AG09309 (cell line): ENCODE measurements at places on chromosomes 1 and 21.

GRCh38 chr1:54859700-54860391 lies 27.1 kb downstream of the DHCR24 start:
- DNase-seq: no peak

DNA sequence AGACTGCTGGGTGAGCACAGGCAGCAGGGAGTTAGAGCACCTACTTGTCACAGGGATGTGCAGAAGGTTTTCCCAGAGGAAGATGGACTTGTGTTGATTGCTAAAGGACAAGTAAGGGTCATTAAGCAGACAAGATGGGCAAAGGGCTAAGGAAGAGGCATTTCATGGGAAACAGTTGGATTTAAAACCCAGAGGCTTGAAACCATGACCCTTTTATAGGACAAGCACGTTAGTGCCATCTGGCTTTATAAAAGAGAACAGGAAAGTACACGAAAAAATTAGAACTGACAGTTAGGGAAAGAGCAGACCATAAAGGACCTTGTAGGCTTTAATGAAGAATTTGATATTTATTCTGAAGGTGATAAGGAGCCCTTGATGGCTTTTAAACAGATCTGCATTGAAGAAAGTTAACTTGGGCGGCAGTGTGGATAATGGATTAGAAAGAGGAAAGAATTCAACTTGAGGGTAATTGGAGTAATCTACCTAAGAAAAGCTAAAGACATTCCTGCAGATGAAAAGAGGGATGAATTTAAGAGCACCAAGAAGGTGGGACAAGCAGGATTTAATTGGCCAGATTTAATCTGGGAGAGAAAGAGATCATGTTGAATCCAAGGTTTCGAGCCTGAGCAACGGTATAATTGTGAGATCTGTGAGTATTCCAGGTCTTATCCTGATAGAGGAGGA lies 68.6 kb downstream of the ZC3H11B start:
- DNase-seq: no peak

GRCh38 chr1:27664291-27664690 lies 7.7 kb downstream of the IFI6 start:
- no peak for DNase-seq

DNA sequence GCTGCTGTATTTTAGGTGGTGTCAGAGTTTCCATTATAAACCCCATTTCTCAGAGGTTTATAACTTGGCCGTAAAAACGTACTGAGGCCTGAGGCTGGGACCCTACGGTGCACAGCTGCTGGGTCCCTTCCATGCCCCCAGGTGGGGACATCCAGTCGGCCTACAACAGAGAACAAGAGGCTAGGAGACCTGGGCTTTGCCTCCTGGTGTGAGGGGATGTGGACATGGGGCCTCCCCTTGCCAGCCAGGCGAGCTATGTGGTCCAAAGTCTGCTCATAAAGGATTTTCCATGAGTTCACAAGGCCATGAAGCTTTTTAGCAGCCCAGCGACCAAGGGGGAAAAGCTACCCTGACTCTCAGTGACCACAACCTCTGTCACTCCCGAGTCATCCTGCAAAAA lies 261.5 kb upstream of the VAMP3 start:
- no peak for DNase-seq

DNA sequence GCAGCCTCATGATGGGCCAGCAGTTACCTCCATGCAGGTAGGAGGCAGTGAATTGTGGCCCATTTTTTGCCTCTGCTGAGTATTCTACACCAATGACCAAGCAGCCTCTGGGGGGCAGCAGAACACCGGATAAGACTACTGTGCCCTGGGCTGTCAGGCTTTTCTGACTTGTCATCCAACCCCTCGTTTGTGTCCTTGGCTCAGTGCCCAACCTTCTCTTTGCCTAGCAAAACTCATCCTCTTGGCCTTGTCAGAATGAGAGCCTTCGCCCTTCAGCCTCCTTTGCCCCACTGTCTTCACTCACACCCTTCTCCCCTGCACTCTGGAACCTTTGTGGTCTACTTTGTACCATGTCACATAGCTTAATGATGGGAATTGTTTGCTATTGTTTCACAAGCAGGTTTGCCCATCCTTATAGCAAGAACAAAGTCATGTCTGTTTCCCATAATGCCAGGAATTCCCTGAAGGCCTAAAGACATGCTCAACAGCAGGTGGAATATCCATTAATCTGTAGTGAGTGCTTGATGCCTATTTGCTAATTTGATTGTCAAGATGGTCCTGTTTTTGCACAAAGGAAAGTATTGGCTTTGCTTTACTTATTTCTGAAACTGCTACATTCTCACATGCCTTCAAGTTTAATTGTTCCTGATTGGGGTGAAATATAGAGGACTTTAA lies 255.9 kb downstream of the HHAT start:
- peak; percentile 32 for DNase-seq

DNA sequence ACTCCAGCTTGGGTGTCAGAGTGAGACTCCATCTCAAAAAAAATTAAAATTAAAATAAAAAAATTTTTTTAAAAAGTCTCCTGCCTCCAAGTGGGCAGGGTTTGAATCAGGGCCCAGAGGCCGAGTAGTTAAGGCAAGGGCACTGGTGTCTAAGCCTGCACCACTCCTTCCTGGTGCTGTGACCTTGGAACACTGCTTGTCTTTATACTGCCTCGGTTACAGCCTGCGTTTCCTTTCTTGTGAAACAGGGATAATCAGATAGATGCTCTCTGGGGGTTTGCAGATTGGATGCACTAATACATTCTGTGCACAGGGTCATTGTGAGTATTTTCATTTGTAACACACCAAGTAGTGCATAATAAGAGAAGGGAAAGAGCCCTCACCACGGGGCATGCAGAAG lies 58.4 kb upstream of the EFHD2 start:
- no peak for DNase-seq

DNA sequence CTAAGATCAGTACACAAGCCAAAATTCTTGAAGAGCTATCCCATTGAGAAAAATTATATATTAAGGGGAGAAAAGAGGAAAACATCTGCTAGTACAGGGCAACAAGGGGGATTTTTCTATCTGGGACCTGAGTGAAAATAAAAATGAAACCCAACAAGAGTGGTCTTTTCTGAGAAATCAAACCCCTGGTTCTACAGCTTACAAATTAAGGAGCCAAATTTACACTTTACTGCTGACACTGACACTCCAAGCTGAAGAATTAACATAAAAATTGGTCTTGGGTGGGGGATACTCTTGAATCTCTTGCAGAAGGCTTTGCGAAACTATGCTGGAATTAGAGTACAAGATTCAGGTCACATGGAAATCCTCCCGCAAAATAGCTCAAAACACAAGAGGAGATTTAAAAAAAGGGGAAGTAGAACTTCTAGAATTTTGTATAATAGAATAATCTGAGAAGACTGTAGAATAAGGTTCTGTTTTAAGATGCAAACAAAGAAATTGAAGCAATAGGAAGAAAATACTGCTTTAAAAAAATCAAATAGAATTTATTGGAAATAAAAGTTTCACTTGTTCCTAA lies 32.1 kb upstream of the HSPA13 start:
- no peak for DNase-seq

DNA sequence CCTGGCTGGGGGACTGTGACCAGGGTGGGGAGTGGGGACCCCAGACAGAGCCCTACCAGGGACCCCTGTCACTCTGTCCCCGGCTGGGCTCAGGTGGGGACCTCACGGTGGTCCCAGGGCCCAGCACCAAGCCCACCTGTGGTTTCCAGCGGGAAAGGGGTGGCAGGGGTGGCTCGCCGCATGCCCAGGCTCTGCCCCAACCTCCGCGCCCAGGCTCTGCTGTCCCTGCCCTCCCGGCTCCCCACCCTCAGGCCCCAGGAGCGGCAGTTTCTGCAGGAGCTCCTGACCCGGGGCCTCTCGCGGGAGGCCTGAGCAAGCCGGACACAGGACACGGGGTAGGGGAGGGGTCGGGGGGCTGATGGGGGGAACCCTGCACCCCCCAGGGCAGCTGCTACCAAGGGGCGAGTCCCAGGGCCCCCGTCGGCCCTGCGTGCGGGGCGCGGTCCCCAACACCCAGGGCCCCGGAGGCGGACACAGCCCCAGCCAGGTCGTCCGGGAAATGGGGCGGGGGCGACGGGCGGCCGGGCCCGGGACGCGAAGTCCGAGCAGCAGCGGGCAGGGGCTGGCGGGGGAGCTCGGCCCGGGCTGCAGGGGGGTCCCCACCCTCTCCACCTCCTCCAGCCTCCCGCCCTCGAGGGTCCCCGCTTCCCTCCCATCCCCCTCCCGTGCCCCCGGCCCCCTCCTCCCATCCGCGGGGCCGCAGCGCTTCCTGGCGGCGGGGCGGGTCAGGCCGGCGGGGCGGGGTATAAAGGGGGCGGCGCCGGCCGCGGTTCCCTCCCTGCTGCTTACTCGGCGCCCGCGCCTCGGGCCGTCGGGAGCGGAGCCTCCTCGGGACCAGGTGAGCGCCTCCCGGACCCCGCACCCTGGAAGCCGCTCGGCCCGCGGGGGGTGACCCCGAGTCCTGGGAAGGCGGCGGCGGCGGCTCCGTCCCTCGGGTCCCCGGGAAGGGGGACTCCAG lies at the start of gene COL6A2:
Gene COL6A2 (plus strand): TSS at position 777 of the 958 bp plus-strand sequence.
- DNase-seq: no peak

- no peak for DNase-seq
Measured at GRCh38 chr1:9151328-9151860, 22.5 kb upstream of the GPR157 start.

DNA sequence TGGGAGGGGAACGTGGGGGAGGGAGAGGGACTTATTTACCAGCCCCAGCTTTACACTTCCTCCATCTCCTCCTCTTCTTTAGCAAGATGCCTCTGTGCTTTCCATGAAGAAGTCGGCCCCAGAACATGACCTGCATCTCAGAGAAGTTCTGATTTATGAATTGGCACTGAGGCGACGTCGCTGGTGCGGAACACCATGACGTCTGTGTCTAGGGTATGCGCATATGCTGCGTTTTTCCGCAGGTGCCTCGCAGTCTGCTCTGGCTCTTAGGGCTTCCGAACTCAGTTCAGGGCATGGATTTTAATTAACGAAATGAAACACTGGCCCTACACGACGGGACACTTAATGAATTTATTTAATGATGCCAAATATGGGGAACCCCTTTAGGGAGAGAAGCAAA lies 510.3 kb downstream of the SMYD3 start:
- no peak for DNase-seq

DNA sequence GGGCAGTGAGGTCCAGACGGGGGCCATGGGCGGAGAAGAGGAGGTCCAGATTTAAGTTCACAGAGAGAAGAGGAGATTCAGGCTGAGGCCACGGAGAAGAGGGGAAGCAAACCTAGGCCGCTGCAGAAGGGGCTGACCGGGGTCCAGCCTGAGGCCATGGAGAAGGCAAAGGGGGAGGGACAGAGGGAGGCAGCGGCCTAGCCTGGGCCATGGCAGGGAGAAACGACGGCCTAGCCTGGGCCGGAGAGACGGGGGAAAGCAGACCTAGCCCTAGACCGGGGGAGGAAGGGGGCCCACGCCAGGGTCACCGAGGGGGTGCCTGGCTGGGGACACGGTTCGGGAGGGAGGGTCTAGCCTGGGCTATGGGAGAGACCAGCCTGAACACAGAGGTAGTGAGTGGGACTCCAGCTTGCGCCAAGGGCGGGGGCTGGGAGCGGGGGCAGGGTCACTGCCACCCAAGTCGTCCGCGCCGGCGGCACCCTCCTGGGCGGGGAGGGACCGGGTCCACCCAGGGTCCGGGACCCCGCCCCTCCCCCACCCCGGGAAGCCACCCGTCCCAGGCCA lies 459 bp downstream of the CAPZB start:
- no peak for DNase-seq

- DNase-seq: no peak
Measured at GRCh38 chr1:90220496-90220895, 225.6 kb downstream of the ZNF326 start.

- no peak for DNase-seq
Measured at GRCh38 chr1:91711504-91712247, 174.3 kb downstream of the TGFBR3 start.

- DNase-seq: no peak
Measured at GRCh38 chr1:30840904-30841598, 67.5 kb downstream of the SDC3 start.

GRCh38 chr1:6095511-6096242 lies 50.0 kb downstream of the KCNAB2 start:
- no peak for DNase-seq

GRCh38 chr1:115753830-115754229 lies 14.7 kb downstream of the CASQ2 start:
- DNase-seq: no peak

DNA sequence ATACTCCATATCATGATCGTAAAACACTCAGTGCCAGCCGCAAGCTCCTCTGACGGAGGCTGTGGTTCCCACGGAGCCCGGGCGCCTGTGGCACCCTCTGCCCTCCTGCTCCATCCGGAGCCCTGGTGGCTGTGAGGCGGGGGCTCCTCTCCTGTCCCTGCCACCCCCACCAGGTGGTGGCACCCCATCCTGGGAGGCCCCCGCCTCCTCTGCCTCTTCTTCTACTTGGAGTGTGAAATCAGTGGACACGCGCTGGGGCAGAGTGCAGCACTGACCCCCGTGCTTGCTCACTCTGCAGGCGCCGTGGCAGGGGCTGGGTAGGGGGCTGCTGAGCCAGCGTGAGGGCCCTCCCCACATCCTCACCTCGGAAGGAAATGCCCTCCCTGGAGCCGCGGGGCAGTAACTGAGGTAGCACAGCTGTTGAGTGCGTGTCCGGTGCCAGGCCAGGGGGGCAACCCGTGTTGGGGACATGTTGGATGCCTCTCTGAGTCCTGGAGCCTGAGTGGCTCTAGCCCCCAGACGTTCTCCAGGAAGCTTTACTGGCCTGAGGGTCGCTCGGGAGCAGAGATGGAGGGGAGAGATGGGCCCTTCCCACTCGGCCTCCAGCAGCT lies 58.7 kb upstream of the ABCG1 start:
- DNase-seq: no peak

- no peak for DNase-seq
Measured at GRCh38 chr1:183498342-183498991, 26.2 kb downstream of the SMG7 start.

- no peak for DNase-seq
Measured at GRCh38 chr1:232367293-232367692, 262.6 kb downstream of the SIPA1L2 start.

DNA sequence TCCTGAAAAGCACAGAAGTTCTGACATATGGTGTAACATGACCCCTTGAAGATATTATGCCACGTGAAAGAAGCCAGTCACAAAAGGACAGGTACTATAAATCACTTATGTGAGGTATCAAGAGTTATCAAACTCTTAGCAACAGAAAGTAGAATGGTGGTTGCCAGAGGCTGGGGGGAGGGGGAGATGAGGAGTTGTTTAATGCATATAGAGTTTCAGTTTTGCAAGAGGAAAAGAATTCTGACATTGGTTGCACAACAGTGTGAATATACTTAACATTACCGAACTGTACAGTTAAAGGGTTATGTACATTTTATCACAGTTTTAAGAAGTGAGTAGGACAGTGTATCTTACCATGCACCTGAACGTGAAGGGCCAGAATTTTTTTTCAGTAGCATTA lies 80.0 kb downstream of the USP25 start:
- no peak for DNase-seq

- DNase-seq: peak; percentile 55
Measured at GRCh38 chr1:209860293-209860881, 32.6 kb downstream of the UTP25 start.
